NCI-H1092 treated with DMSO at 0.1 percent for 48 hours (cell line): ENCODE measurements at places on chromosomes 6 and 20.

DNA sequence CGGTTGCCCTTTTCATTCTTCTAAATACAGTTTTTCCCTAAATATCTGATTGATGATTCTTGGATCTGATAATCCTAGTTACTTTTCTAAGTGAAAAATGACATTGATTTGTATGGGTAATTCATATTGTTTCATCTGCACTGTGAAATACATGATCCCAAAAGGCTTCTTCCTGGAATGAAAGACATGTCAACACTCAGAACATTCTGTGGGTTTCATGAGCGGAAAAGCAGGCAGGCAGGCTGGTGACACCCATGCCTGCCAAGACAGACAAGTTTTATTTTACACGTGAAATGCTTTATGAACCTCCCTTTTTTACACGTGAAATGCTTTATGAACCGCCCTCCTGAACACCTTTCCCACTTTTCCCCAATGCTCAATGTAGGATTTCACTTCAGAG lies 105.0 kb downstream of the PRKN start:
- no peak for DNase-seq

GRCh38 chr6:30769088-30769852 lies 24.9 kb upstream of the IER3 start:
- no peak for DNase-seq

GRCh38 chr20:5364136-5364821 lies 47.5 kb upstream of the PROKR2 start:
- DNase-seq: no peak

GRCh38 chr20:15310361-15310760 lies 972.9 kb upstream of the FLRT3 start:
- DNase-seq: no peak

DNA sequence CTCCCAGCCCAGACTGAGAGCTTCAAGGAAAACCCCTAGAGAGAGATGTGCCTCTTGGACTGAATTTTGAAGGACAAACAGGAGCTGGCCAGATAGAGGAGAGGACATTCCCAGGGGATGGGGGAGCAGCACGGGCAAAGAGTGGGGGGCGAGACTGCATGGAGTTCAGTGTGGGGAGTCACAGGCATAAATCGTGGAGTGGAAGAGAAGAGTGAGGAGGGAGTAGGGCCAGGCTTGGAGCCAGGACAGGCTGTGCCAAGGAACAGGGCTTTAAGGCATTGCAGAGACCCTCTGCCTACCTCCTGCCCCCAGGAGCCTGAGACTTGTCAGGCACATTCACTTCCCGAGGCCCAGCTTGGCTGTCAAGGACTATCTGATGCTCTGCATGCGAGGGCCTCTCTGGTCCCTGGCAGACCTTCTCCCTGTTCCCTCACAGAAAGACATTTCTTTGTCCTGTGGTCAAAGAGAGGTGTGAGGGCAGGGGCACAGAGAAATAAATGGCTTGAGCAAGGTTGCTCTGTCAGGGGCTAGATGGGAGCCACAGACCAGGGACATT lies 5.2 kb upstream of the SLC22A7 start:
- no peak for DNase-seq

DNA sequence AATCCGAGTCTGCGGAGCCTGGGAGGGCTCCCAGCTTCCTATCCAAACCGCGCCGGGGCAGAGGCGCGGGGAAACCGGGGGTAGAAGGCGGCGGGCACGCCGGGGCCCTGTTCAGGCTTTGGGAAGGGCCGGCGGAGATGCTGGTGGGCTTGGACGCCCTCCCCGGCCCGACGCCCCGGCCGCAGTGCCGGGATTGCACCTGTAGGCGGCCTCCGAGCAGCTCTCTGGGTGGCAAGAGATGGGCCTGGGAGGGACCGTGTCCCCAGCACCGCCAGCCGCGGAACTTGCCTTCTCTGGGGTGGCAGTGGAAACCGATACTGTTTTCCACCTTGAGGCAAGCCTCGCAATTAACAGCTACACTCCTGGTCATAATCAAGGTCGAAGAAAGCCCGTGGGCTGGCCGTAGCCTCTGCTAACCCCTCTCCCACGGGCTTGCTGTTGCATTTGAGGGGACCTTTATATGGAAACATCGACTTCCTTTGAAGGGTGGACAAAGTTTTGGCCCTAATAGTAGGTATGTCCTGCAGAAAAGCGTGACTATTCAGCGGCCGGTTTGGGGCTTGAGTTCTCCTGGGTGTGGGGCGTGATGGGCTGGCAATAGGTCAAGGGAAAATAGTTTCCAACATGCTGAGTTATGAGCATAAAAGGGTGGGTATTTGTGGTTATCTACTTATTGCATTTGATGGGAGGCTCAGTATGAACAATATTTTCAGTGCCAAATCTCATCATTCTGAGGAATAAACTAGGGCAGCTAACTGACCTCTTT lies 1.1 kb upstream of the JAG1 start:
- DNase-seq: peak; percentile 64

DNA sequence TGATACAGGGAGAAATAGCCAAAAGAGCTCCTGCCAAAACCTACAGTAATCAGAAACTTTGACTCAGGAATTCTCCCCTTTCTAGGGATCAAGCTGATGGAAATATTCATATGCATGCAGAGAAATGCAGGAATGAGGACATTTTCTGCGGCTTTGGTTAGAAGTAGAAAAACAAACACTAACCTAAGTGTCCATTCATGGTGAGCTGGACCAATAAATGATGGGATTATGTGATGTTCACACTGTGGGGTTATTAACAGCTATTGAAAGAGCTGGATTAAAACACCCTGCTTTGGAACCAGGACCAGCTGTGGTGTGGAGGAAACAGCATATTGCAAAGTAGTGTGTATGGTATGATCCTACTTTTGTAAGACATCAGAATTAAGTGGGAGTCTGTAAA lies 143.1 kb downstream of the SYCP2 start:
- DNase-seq: no peak

DNA sequence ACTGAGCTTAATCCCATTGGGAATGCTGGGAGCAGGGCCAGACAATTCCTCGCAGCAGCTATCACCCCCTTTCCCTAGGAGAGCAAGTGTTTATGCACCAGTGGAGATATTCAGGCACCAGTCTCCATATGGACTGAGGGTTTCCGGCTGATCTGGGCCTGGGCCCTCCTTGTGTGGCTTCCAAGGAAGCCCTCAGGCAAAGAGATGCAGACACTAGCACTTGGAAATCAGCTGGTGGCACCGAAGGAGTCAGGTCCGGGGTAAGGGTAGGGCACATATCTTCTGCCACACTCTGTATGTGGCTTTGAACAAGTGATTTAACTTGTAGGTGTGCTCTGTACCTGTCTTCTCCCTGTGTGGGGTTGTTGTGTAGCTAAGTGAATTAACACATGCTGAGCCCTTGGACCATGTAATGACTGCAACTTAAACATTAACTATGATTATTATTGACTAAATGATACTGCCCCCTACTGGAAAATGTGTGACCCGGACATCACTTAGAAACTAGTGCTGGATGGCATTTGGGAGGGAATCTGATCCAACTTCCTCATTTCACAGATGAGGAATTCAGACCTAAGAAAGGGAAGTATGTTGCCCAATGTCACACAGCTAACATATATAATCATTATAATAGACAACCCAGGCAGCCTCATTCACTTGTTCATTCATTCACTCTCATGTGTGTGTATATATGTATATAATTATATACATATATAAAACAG lies 19.3 kb upstream of the WFDC2 start:
- peak; percentile 35 for DNase-seq

- DNase-seq: peak; percentile 4
These were observed 122.6 kb upstream of the MLN start for GRCh38 chr6:33926451-33926850.

- DNase-seq: no peak
These were observed 62.0 kb downstream of the FHL5 start for GRCh38 chr6:96624957-96625356.

GRCh38 chr20:22999756-23000155 lies 35.4 kb upstream of the SSTR4 start:
- DNase-seq: no peak

GRCh38 chr6:15508441-15508871 lies 154.4 kb downstream of the DTNBP1 start:
- DNase-seq: no peak

GRCh38 chr6:81655696-81656095 lies 96.8 kb downstream of the TENT5A start:
- DNase-seq: no peak

GRCh38 chr6:88157106-88157505 lies 9.0 kb downstream of the CNR1 start:
- no peak for DNase-seq

GRCh38 chr6:136051140-136051775 lies 198.9 kb downstream of the MTFR2 start:
- DNase-seq: no peak

DNA sequence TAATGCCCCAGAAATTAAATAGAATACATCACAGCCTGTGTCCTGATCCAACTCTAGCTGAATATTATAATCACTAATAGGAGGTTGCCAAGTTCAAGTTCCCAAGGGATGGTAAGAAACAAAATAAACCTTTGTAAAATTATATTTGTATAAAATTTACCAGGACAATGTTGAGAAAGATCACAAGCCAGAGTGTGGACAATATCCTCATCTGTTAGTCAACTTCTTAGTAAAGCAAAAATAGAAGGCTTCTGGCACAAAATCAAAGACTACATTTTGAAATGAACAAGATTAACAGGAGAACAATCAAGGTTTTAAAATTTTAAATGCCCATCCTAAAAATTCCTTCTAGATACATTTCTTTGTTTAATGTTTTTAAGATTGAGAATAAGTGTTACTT lies 290.4 kb upstream of the HSF2 start:
- DNase-seq: no peak

DNA sequence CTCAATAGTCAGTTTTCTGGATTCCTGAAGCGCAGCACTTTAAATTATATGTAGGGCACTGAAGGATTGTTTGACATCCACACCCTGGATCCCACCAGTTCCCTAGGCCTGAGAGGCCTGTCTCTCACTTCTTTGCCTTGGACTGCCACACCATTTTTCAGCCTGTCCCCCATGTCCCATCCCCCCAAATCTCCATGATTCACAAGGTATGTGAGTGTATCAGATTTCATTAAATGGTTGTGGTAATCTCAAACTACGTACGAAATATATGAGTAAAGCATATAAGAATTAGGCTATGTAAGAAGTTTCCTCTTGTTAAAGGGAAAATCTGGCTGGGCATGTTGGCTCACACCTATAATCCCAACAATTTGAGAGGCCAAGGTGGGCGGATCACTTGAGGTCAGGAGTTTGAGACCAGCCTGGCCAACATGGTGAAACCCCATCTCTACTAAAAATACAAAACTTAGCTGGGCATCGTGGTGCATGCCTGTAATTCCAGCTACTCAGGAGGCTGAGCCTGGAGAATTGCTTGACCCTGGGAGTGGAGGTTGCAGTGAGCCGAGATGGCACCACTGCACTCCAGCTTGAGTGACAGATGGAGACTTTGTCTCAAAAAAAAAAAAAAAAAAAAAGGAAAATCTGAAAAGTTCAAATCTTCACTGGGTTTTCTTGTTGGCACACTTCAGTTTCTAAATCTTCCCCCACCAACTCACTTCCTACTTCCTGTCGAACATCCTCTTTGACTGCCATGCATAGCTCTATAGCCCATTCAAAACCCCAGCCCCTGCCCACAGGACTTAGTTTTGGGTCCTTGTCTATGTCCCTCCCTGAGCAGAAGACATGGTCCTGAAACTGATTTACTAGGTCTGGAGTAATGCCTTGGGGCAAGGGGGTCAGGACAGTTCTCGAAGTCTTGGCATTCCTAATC lies 97.3 kb upstream of the SHLD1 start:
- DNase-seq: no peak

GRCh38 chr20:38776363-38776762 lies 28.1 kb downstream of the ACTR5 start:
- DNase-seq: no peak

- DNase-seq: no peak
These were observed 54.1 kb downstream of the MYH7B start for GRCh38 chr20:35009665-35010328.

DNA sequence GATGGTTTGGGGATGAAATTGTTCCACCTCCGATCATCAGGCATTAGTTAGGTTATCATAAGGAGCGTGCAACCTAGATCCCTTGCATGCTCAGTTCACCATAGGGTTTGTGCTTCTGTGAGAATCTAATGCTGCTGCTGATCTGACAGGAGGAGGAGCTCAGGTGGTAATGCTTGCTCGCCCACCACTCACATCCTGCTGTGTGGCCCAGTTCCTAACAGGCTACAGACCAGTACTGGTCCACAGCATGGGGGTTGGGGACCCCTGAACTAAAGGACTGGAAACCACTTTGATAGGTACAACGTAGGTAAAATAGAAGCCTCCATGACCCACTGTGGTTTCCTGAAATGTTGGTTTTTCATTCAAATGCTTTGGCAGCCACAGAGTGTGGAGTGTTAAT lies 109.3 kb upstream of the PROKR2 start:
- no peak for DNase-seq

- no peak for DNase-seq
These were observed 99.1 kb upstream of the KCNQ5 start for GRCh38 chr6:72522735-72523141.

GRCh38 chr6:140909156-140909555 lies 1223.6 kb upstream of the GJE1 start:
- no peak for DNase-seq

GRCh38 chr6:113903666-113904330 lies 46.7 kb downstream of the MARCKS start:
- DNase-seq: no peak

GRCh38 chr6:159981071-159981402 lies 12.2 kb downstream of the IGF2R start:
- DNase-seq: no peak

GRCh38 chr6:38871741-38872568 lies 156.8 kb downstream of the DNAH8 start:
- peak; percentile 23 for DNase-seq

DNA sequence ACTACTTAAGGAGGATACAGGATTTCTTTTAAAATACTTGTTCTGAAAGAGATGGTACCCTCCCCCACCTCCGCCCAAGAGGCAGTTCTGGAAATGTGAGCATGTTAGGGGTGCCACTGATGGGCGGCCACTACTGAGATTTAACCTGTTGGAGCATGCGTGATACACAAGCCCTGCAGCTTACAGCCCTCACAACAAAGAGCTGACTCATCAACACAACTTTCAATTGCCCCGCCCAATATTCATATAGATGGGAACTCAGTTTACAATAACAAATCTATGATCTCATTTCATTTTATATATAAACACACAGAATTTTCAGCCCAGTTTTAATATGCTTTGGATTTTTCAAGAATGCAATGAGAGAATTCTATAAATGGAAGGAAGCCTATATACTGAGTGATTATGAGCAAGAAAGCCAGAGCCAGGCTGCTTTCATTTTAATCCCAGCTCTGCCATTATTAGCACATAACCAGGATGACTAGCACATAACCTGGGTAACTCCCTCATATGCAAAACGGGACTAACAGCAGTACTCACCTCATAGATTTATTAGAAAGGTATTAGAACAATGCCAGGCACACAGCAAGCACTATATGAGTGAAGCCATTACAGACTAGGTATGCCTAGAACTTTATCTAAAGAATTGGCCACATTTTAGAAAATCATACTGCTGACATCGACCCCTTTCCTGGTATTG lies 45.6 kb upstream of the IPCEF1 start:
- no peak for DNase-seq

GRCh38 chr6:41161380-41161779 lies 1.5 kb downstream of the TREM2 start:
- DNase-seq: no peak

DNA sequence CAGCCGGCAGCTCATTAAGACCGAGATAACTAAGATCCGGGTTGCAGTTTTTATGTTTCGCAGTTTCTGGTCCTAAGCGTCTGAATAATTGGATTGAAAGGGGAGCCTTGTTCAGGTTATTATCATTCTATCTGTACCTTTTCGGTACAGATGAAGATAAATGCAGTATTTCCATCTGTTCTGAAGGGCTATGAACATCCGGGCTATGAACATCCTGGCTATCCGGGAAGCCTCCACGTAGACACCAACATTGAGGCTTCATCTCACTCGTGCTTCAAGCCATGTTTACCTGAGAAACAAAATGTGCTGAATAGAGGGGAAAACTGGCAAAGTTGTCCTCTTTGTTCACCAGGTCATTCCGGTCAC lies 399 bp upstream of the REPS1 start:
- DNase-seq: no peak
